H7 (cell line): ENCODE measurements at places on chromosomes 1 and 21.
A peak's percentile ranks its signal among the peaks of the same experiment; 100 is the strongest.

- DNase-seq = no peak
Measured at GRCh38 chr1:96538111-96538641, 183.4 kb upstream of the PTBP2 start.

GRCh38 chr1:1137256-1138045 lies 21.6 kb upstream of the C1orf159 start:
- peak; percentile 79 for DNase-seq

DNA sequence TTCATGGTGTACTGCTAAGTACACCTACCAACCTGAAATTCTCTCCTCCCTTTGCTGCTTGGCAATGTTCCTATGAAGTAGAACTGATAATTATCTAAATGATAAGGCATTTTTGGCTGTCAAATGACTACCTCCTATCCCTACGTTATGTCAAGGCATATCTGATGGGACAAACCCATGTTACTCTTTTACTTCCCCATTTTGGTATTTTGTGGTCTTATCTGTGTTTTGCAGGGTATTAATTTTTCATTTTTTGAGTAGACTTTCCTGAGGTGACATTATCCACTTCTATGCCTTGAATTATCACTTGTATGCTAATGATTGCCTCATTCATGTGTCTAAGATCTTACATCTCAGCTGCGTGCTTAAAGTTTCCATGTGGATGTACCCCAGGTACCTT lies 499.6 kb upstream of the B3GALT2 start:
- no peak for DNase-seq

- DNase-seq = no peak
Measured at GRCh38 chr1:14071581-14071980, 371.6 kb downstream of the PRDM2 start.

DNA sequence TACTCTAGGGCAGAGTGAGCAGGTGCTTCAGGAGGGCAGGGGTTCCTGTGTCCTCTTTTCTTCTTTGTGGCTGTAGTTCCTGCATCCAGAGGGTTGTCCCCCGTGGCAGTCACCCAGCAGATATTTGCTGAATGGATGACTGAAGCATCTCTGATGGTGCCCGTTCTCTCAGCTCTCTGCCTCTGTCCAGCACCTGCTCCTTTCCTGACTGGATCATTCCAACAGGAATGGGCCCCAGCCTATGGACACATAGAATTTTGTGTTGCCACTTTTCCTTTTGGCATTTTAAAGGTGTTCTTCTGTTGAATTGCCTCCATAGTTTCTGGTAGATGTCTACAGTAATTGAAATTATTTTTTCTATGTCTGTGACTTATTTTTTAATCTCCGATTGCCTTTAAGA lies 372.5 kb upstream of the C1orf174 start:
- no peak for DNase-seq

- no peak for DNase-seq
Measured at GRCh38 chr1:61463220-61463619, 261.7 kb downstream of the TM2D1 start.

DNA sequence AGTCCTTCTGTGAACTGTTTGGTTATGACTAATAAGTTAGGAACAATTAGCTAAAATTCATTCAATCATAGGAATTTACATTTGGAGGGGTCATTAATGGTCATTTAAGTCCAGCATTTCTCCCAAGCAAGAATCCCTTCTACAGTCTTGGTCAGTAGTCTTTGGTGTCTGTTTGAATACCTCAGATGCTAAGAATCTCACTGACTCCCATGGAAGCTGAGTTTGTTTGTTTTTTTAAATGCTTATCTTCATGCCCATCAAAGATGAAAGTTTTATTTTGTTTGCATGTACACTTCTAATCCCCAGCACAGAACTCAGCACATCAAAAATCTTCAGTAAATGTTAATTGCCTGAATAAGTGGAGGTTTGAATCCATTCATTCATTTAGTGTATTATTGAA lies 41.3 kb upstream of the SLC44A3 start:
- DNase-seq = no peak

DNA sequence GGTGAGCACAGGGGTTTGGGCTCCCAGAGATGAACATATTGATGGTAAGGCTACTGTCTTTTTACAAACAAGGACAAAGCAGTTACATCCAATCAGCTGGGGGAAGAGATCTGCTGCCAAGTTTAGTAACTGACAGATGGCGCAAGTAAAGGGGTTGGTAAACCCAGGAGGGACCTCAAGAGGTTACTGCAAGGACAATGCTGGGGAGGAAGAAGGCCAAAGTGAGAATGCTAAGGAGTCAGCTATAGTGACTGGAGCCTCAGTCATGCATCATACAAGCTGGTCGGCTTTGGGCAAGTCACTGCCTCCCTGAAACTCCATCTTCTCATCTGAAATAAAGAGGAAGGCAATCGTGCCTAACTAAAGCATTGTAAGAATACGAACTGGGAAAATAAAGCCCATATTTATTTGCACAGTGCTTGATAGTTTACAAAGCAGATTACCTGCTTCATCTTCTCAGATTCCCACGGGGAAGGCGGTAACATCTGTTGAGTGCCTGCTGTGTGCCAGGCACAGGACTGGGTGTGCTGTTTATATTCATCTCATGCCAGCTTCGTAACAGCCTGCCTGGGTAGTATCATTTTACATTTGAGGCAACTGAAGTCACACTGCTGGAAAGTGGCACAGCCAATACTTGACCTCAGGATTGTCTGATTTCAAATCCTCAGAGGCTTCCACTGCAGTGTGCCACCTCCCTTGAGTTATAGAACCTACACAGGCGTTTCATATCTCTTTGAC lies 114.8 kb downstream of the BEND5 start:
- DNase-seq = no peak

GRCh38 chr1:93839307-93839706 lies 39.7 kb downstream of the DNTTIP2 start:
- no peak for DNase-seq

GRCh38 chr1:213821175-213821942 lies 166.4 kb upstream of the PROX1 start:
- DNase-seq = no peak

- DNase-seq = no peak
Measured at GRCh38 chr1:180836449-180836848, 76.2 kb upstream of the KIAA1614 start.

DNA sequence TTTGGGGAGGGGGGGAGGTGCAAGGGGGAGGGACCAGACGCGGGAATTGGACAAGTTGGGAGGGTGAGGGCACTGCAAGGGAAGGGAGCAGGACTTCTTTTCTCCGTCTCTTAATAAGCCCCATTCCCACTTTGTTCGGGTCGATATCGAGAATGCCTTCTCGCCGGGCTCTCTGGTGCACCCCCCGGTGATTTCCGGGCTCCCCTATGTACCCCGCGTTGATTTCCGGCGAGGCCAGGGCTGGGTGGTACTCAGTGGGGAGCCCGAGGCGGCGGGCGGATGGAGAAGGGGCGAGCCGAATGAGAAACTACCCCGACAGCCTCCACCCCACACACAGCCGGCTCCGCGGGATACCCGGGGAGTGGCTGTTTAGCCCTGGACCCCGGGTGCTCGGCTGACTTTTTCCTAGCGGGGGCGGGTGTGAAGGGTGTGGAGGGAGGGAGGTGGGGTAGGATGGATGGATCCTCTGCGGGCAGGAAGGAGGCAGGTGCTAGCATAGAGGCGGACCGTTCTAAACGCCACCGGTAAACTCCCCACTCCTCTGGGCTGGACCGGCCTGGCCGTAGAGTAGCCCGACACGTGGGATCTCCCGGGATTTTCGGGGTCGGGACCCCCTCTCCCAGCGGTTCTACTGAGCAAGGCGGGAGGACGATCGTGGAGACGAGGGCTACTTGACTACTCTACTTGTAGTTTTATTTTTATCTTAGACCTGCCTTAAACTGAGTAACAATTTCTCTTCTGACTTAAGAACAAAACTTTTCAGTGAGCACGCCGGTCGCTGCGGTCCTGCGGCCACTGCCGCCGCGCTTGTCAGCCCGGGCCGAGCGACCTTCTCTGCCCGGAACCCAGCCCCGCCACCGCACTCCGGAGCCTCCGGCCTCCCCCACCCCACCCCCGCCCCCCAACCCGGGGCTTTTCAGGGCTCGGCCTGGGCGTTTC lies 1.0 kb downstream of the RNF220 start:
- peak; percentile 80 for DNase-seq

DNA sequence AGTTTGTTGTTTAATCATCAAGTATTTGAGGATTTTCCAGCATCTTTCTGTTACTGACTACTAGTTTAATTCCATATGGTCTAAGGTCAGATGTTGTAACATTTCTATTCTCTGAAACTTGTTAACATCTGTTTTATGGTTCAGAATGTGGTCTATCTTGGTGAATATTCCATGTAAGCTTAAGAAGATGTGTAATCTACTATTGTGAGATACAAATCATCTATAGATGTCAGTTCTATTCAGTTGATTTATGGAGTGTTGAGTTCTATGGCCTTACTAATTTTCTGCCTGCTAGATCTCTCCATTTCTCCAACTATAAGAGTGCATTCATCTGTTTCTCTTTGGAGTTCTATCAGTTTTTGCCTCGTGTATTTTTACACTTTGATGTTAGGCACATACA lies 31.5 kb downstream of the WARS2 start:
- DNase-seq = no peak

DNA sequence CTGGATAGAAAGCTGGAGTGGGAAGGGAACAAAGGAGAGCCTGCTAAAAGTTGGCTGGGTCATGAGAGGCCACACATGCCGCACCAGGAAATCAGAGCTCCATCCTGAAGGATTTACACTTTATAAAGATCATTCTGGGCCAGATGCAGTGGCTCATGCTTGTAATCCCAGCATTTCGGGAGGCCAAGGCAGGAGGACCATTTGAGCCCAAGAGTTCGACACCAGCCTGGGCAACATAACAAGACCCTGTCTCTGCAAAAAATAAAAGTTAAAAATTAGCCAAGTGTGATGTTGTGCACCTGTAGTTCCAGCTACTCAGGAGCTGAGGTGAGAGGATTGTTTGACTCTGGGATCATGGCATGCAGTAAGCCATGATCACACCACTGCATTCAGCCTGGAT lies 28.7 kb upstream of the RASAL2 start:
- no peak for DNase-seq

DNA sequence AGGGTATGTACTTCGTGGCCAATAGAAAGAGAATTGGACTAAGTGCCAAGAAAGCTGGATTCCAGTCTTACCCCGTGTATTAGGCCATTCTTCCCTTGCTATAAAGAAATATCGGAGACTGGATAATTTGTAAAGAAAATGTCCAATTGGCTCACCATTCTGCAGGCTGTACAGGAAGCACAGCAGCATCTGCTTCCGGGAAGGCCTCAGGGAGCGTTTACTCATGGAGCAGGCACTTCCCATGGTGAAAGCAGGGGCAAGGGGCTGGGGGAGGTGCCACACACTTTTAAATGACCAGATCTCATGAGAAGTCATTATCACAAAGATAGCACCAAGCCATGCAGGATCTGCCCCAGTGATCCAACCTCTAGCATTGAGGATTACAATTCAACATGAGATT lies 7.8 kb upstream of the AMIGO1 start:
- no peak for DNase-seq

DNA sequence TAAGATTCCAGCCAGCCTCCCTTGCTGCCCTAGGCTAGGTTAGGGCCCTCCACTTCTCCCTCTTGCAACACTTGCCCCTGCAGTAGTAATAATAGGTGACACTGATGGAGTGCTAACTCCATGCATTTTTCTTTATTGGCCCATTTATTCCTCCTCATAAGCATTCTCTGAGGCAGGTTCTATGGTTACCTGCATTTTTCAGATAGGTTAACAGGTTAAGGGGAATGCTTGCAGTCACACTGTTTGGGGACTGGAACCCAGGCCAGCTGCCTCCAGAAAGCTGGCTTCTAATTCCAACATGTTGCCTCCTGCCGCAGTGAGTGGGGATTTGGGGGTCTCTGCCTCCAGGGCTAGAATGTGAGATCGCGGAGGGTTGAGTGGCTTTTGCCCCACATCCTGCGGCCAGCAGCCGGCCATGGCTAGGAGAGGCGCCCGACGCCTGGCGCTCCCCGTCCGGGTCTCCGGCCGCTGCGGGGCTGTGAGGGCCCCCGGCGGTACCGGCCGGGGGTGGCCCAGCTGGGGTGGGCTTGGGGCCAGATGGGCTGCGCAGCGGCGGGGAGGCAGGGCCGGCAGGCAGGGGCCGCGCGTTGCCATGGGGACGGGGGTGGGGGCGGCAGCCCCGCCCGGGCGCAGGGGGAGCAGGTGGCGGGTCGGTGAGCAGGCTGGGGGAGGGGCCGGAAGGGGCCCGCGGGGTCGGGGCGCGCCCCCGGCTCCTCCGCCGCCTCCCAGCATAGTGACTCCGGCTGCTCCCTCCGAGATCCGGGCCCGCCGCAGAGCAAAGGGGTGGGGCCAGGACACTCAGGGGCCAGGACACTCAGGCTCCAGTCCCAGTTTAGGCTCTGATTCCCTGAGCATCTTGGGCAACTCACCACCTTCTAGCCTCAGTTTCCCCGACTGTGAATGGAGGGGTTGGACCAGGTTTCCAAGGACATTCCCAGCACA lies 68.4 kb upstream of the SSBP3 start:
- DNase-seq = peak; percentile 97

GRCh38 chr1:224639426-224639975 lies 23.4 kb downstream of the CNIH3 start:
- DNase-seq = no peak

- no peak for DNase-seq
Measured at GRCh38 chr1:25050165-25050564, 120.1 kb upstream of the RUNX3 start.

DNA sequence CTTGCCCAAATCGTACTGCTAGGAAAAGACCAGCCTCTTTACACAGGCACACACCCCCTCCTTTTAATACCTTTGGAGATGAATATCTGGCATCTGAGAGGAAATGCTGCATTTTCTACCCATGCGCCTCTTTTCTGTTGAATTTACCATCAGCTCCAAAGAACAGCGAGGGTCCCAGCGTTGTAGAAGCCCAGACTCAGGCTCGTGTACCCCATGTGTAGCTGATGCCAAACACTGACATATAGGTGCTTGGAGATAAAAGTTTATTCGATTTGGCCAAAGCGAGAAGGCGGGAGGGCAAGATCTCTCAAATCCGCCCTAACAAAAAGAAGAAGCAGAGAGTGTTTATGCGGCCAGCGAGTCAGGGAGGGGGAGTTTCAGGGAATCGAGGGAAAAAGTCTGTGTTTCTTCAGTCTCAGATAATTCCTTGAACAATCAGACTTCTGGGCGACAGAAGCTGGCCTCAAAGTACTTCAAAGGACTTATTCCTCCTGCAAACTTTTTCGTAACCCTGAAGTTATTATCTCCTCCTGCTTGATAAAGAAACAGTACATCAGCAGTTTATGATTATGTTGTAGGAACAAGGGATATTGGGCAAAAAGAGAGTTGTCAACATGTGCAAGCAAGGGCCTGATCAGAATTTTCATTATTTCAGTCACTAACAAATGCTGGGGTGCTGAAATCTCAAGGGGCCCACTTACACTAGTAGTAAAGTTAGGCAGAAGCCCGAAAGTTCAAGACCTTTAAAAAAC lies 642 bp upstream of the CREG1 start:
- DNase-seq = no peak

DNA sequence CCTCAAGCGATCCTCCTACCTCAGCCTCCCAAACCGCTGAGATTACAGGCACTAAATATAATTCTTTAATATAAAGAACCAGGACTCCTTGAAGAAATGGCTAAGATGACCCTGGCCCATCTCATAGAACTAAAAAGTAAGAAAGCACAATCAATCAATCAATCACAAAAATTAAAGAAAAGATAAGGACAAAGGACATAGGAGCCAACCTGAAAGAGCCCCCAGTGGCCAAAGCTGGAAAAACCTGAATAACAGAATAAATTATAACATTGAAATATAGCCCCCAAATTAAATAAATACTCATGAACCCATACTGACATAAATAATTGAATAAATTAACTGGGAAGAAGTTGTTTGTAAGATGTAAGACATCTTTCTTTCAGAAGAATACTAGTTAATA lies 8.9 kb downstream of the NUP210L start:
- no peak for DNase-seq

- peak; percentile 91 for DNase-seq
Measured at GRCh38 chr1:54273795-54274163, 73.8 kb downstream of the MRPL37 start.
